ENCODE measurements at places on chromosomes 16 and 17.

GRCh38 chr17:70208825-70209555 lies 39.7 kb downstream of the KCNJ2 start:
- no peak for DNase-seq

DNA sequence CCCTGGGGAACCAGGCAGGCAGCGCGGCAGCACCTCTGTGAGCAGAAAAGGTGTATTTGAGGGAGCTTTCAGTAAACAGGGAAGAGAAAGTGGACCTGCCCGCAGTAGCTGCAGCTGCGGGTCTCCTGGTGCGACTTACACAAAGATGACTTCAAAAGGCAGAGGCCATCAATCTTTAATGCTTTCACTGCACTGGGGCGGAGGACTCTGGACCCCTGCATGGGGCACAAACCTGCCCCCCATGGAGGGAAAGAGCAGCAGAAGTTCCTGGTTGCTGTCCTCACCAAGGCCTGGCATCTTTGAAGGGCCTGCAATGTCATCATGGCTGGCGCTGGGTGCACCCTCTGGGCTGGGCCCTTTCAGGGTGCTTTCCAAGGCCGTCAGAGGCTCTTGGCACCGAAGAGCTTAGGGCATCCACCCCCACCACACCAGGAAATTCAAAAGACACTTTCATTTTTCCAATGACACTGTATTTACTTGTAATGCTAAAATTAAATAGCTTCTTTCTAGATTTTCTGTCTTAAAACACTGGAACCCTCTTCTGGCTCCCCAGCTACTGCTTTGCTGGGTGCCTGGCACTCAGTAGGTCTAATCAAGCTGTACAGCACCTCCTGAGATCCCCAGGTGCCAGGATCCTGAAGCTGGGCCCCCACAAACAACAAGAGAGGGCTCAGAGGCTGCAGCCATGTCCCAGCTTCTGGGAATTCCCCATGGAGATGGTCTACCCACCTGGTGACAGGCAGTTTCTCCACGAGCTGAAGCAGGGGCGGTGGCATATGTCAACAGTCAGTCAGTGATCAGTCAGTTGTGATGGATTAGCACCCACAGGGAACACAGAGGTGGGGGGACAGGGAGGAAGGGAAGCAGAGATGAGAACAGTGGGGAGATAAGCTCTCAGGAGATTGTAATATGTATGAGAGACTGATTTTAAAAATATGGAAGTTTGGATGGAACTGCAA lies 2.1 kb upstream of the CACNG1 start:
- no peak for DNase-seq

DNA sequence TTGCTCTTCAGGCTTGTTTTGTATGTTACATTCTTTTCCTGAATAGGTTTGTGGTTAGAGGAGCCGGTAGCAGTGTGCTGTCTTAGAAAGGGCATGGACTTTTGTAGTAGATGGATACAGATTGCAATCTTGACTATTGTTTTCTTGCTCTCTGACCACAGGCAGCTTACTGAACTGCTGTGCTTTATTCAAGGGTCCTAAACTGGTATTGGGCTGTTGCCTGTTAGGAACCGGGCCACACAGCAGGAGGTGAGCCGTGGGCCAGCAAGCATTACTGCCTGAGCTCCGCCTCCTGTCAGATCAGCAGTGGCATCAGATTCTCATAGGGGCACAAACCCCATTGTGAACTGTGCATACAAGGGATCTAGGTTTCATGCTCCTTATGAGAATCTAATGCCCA lies 373.9 kb downstream of the CPPED1 start:
- no peak for DNase-seq

DNA sequence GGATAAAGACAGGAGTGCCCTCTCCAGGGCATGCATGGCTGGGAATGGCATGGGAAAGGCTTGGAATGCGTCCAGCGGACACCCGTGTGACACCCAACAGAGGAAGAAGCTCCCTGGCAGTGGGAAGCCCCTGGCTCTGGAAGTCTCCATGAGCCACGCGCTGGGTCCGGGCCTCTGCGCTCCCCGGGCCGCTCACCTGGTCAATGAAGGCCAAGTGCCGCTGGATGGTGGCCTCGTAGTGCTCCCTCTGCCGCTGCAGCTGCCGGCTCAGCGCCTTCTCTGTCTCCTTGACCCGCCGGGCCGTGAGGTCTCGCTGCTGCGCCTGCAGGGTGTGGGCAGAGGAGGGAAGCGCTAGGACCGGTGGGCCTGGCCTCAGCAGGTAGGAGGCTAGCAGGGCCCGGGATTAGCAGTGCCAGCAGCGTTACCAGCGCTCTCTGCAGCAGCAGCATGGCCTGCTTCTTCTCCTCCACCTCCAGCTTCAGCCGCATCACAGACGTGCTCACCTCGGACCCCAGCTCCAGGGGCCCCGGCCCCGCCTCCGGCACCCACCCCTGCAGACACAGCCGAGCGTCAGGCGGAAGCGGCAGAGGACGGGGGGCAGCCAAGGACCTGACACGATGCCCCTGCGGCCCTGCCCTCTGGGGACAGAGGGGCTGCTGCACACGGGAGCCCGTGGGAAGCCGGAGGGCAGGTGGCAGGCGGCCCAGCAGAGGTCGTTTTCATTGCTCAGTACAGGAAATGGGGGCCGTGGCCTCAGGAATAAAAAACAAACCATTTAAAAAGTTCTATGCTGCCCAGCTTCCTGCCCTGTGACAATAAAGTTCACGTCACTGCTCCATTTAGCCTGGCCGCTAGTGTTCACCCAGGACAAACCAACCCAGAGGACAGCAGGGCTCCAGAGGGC lies 26.0 kb downstream of the CEP131 start:
- DNase-seq: no peak

GRCh38 chr16:16127469-16128116 lies 95.7 kb downstream of the ABCC6 start:
- peak; percentile 32 for DNase-seq
